ENCODE measurements at places on chromosomes 6 and 20.

DNA sequence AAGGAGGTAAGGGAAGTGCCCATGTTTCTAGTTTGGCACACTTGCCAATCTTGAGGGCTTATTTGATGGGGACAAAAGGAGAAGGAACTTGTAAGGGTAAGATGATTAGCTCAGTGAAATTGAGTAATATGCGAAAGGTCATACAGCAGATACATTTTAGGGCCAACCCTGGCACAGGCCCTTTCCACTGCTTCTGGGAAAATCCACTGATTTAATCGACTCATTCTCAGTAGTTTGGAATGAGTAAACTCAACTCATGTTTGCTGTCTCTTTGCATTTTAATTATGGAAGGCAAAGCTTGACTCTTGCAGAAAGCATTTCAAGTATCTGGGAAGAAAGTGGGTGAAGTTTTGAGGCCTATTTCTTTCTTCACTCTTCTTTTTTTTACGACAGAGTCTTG lies 20.0 kb downstream of the PHF20 start:
- no peak for DNase-seq

GRCh38 chr6:143806282-143807102 lies 36.6 kb upstream of the LTV1 start:
- DNase-seq = peak; percentile 69

DNA sequence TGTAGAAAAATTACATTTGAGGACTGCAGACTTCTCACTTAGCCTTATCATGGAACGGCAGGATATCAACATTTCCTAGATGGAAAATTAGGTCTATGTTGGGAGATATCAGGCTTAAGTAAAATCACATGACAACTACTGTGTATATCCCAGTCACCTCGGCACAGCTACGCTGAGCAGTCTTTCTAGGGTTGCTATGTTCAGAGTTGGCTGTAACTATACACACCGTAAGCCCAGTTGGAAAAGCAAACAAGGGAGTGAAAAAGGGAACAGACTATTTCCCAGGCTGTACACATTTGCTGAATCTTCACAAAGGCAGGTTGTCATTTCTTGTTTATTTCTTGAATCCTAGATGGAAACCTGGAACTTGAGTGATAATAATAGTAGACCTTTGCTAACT lies 80.7 kb upstream of the PTPRK start:
- DNase-seq = no peak

DNA sequence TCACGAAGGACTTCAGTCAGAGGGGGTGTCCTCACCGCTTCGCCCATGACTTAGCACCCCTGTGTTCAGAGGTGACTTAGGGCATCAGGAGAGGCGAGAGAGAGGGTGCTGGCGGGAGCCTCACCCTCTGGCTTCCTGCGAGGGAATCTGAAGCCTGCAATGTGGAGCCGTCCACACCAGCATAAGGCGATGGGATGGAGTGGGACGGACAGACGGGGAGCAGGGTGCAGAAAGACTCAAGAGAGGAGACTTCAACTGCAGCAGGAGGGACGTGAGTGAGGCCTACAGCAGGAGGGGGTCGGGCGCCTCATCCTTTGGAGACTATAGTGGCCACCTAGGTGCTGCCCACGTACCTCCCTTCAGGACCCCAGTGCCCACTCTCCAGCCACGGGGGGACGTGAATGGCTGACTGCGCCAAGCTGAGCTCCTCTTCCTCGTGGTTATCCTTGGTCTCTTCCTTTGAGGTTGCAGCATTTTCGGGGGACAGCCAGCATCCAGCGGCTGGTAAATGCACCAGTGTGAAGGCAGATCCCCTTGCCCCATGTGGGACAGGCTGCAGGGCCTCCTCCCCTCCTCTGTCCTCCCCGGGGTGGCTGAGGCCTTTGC lies 26.9 kb upstream of the MLN start:
- DNase-seq = no peak

- DNase-seq = no peak
Measured at GRCh38 chr20:13744352-13744751, 40.4 kb downstream of the ESF1 start.

DNA sequence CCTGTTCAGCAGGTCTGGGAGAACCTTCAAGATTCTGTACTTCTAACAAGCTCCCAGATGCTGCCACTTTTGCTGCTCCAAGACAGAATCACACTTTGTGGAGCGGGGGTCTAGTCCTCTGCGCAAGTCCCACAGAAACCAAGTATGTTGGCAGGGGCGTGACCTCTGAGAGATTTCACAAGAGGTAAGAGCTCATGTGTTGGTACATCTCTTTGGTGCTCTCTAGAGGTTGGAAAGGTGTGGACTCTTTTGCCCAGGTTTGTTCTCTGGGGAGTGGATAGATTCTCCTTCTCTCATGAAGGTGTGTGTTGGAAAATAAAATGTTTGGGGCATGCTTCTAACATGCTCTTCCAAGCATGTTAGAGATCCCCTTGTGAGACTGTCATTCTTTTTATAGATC lies 340.9 kb upstream of the IRAK1BP1 start:
- DNase-seq = no peak

DNA sequence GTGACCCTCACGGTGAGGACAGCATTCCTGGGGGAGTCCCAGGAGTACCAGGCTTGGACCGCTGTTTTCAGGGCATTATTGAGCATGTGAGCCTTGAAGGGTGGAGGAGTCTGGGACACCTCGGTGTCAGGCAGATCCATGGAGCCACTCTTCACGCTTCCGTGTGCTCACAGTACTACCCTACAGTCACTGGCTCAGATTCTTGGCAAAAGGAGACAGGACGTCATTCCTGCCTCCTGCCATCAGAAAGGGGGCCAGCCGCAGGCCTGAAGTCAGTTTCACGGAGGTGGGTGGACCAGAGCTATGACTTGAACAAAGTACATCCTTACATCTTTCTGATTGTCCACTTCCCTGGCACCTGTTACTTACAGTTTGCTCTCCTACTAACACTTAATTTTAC lies 88.9 kb upstream of the CD83 start:
- DNase-seq = no peak

- no peak for DNase-seq
Measured at GRCh38 chr20:63939061-63939935, 16.9 kb downstream of the UCKL1 start.

DNA sequence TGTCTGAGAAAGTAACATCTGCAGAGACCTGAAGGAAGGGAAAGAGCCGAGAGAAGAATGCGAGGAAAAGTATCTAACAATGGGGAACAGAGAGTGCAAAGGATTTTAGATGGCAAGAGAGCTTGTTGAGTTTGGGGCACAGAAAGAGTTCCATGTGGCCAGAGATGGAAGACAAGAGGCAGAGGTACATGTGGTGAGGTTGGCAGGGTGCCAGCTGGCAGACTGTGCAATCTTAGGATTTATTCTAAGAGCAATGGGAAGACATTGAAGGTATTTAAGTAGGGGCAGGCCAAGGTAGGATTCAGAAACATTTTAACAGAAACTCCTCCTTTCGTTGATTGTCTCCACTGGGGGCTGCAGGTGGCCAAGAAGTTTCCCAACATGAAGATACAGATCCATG lies 20.4 kb upstream of the LBP start:
- no peak for DNase-seq

DNA sequence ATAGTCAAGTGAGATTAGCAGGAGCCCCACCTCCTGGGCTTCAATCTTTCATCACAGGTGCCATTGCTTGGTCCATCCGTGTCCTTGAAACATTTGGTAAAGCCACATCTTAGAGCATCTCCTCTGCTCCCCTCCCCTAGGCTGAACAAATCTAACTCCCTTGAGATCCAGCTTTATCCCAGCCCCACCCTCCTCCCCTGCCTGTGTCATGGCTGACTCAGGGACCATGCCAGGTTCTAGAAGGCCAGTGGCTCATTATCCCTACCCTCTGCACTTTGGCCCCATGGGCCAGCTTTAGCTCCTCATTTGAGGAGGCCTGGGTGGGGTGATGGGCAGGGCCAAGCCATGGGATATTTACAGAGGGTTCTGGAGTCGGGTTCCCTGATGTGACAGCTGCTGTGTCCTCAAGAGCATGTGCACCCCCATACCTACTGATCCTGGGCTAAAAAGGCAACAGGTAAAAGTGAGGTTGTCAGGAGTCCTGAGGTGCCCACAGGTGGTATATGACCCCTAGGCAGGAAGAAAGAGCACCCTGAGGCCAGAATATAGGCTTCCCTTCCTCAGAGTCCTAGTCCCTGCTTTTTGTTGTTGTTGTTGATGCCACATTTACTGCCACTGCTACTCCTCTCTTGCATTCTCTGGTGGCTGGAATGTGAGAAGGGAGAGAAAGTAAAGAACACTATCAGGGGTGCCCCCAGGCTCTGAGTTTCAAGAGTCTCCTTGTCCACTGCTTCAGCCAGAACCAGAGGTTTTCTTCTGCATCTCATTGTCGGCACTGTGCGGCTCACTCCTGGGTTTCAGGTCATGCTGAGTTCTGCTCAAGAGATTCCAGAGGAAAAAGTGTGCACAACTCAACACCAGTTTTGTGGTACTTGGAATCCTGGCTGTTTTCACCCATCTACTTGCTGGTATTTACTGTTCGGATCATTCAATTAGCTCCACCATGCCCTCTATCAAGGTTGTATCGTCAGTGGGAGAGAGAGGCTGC lies 228.4 kb downstream of the LRFN2 start:
- no peak for DNase-seq

GRCh38 chr6:48061265-48061990 lies 49.6 kb downstream of the PTCHD4 start:
- DNase-seq = no peak

- DNase-seq = no peak
Measured at GRCh38 chr20:23393996-23394775, 27.1 kb downstream of the NAPB start.

GRCh38 chr6:140766999-140767398 lies 1365.7 kb upstream of the GJE1 start:
- no peak for DNase-seq

- no peak for DNase-seq
Measured at GRCh38 chr20:36519012-36519719, 22.2 kb upstream of the MYL9 start.

DNA sequence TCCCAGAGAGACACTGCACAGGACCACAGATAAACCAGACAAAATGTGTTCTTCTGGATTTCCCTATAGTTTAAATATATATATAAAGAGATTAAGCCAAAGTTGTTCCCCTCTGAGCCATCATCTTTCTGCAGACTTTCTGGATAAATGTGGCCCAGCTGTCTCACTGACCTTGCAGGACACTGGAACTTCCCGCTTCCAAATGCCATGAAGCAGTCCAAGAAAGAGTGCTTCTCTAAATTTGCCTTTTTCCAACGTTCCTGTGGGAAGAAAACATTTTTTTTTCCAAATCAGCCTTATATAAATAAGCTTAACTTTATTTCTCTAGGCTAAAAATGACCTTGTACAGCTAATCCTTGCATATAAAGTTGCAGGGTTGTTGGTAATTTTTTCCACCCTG lies 65.7 kb downstream of the CYP39A1 start:
- DNase-seq = no peak

DNA sequence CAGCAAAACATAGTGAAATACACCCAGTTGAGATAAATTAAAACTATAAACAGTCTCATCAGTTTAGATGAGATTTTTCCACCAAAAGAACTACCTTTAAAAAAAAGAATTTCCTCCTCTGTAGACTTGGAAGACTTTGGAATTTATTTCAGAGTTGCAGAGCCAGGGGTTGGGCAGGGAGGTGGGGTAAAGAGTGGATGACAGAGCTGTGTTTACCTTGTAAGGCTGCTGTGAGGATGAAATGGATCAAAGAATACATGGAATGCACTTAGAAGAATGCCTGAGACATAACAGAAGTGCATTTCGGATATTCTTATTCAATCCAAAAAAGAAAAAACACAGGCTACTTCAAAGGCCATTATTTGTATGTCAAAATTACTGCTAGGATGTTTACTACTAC lies 6.4 kb upstream of the LY86 start:
- no peak for DNase-seq

DNA sequence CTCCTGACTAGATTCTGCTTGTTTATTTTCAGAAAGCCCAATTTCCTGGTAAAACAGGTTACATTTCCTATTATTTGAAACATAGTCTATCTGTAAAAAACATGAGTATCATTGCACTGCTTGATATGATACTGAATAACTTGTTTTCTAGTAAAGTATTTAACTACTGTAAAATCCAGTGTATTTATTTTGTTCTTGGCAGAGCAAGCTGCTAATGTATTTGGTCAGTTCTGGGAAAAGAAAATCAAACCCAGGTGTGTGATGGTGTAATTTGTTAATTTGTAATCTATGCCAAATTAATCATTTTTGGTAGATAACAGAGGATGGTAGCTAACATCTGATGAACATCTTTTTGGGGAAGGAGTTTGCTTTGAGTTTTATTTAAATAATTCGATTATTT lies 50.8 kb downstream of the FKBP5 start:
- no peak for DNase-seq

- no peak for DNase-seq
Measured at GRCh38 chr6:27143474-27144026, 104.0 kb upstream of the PRSS16 start.

- DNase-seq = no peak
Measured at GRCh38 chr6:148497257-148497656, 154.6 kb downstream of the SASH1 start.

GRCh38 chr20:45373353-45374100 lies 4.6 kb downstream of the TP53TG5 start:
- DNase-seq = peak; percentile 94

DNA sequence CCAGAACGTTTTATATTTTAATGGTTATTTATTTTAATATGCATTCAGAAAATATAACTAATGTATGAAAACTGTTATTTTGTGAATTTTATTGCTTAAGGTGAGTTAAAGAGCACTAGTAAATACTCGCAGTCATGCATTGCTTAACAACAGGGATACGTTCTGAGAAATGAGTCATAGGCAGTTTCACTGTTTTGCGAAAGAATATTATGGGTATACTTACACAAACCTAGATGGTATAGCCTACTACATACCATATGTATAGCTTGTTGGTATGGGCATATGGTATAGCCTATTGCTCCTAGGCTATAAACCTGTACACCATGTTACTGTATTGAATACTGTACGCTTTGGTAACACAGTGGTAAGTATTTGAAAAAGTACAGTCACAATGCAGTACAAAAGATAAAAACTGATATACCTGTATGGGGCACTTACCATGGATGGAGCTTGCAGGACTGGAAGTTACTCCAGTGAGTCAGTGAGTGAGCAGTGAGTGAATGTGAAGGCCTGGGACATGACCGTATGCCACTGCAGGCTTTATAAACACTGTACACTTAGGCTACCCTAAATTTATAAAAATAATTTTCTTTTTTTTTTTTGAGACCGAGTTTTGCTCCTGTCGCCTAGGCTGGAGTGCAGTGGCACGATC lies 38.5 kb downstream of the ARFGEF2 start:
- DNase-seq = no peak

DNA sequence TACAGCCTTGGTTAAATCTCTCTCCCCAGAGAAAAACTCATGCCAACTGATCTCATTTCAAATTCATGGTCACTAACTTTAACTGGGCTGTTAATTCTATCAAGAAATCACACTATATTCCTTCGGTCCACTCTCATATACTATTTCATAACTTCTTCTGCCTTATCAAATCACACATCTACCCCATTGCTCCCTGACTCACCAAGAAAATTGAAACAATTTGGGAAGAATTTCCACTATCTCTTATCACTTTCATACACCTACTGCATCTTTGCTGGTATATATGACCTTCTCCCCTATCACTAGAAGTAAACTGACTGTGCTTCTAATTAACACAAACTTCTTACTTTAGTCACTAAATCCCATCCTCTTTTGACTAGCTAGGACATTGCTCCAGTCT lies 102.3 kb downstream of the FILIP1 start:
- no peak for DNase-seq

Data from stimulated activated CD4-positive, alpha-beta T cell treated with anti-CD3 and anti-CD28 coated beads, Interleukin-2, amount 100 ng/mL, for 48 hours (primary cell).